NCI-H1105 (cell line): ENCODE measurements at places on chromosomes 7 and 10.

GRCh38 chr7:102860351-102860811, 52.4 kb upstream of the LRRC17 start:
- no peak for DNase-seq

GRCh38 chr10:18216482-18216881, 76.3 kb downstream of the CACNB2 start:
- no peak for DNase-seq

DNA sequence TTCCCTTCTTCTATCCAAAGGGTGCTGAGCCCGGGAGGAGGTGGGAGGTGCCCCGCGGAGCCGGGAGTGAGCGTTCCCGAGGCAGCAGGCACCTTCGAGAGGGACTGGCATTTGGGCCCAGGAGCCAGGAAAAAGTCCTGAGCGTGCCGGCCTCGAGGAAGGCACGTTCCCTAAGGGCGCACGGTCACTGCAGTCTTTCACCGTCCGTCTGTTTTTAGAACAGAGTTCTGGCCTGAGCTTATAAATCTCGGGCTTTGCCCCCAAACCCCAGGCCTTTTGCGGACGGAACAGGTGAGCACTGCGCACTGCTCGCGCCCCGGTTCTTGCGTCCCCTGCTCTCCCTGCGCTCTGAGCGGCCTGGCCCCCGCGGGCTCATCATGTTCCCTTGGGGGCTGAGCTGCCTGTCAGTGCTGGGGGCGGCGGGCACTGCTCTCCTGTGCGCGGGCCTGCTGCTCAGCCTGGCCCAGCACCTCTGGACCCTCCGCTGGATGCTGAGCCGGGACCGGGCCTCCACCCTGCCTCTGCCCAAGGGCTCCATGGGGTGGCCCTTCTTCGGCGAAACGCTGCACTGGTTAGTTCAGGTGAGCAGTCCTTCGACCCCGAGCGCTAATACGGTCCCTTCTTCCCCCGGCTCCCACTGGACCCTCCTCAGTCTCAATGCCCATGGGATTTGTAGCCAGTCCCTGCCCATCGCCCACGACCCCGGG, 442 bp downstream of the CYP26C1 start:
- no peak for DNase-seq

- no peak for DNase-seq
Measured at GRCh38 chr7:32516551-32517100, 21.3 kb downstream of the AVL9 start.

DNA sequence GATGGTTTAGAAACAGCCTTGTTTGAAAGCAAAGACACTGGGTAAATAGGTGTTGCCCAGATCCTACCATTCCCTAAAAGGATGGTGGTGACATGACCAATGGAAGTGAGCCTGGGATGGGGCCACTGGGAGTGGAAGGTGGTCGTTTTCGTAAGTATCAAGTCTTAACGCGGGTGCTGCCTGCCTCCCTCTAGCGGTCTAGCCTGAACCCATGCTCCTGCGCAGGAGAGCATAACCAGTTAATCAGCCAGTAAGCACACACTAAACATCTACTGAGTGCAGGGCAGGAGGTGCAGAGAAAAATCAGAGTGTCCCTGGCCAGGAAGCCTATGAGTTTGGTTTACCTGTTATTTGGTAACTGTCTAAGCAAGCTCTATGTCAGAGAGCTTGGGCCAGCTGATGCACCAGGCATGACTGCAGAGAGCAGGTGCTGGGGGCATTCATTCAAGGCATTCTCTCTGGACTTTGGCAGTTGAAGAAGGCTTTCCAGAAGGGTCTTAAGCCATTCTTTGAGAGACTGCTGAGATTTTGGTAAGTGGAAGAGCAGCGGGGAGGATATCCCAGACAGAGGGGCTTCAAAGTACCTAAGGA, 930 bp downstream of the GARIN1A start:
- DNase-seq: no peak

- no peak for DNase-seq
Measured at GRCh38 chr7:40580776-40581175, 446.0 kb downstream of the SUGCT start.

GRCh38 chr7:6650521-6651011, 13.4 kb downstream of the ZNF316 start:
- DNase-seq: no peak

GRCh38 chr7:40977533-40977932, 725.4 kb downstream of the INHBA start:
- no peak for DNase-seq

DNA sequence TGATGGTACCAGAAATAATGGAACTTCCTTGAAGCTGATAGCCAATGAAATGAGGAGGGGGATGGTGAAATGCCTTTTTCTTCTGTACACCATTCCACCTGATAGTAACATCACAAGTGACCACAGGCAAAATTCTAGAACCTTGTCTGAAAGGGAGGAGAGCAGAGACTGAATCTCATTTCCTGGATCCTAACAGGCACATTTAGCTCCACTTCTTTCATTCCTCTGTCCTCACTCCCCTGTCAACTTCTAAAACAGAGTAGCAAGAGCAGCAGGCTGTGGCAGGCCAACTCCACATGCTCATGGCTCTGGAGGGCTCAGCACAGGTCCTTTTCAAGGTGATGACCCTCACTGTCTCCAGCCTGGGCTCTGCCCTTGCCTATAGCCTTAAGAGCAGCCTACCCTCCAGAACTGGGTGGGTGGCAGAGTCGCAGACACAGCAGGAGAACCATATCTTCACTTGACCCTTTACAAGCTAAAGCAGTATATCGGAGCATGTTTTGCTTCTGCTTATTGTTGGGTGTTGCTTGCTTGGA, at the start of gene LRRC18:
LRRC18 (minus strand) TSS at position 51 of the 536 bp plus-strand sequence. CDS start 25,685 bp downstream, outside the sequence.
- no peak for DNase-seq

DNA sequence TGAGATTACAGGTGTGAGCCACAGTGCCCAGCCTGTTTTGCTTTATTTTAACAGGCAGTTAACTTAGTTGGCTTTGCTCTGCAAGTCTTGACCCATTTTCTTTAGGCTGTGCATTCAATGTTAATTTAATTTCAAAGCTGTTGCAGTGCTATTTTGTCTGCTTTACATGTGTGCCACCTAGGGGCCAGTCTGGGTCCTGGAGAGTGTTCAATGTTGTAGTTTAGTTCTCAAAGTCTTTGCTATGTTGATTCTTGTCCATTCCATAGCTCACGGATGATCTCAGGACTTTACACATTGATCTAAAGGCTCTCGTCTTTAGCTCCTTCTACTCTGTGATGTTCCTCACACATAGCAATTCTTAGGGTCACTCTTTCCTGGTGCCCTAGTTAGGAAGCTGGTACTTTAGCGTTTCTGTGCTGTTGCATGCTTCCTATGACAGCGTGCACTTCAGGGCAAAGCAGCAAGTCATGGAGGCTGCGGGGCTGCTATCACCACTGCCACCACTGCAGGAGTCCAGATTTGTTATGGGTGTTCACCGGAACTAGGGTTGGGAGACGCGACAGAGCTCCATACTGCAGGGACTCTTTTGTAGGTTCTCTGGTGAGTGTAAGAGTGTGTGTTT, 16.4 kb upstream of the ABCA13 start:
- no peak for DNase-seq

DNA sequence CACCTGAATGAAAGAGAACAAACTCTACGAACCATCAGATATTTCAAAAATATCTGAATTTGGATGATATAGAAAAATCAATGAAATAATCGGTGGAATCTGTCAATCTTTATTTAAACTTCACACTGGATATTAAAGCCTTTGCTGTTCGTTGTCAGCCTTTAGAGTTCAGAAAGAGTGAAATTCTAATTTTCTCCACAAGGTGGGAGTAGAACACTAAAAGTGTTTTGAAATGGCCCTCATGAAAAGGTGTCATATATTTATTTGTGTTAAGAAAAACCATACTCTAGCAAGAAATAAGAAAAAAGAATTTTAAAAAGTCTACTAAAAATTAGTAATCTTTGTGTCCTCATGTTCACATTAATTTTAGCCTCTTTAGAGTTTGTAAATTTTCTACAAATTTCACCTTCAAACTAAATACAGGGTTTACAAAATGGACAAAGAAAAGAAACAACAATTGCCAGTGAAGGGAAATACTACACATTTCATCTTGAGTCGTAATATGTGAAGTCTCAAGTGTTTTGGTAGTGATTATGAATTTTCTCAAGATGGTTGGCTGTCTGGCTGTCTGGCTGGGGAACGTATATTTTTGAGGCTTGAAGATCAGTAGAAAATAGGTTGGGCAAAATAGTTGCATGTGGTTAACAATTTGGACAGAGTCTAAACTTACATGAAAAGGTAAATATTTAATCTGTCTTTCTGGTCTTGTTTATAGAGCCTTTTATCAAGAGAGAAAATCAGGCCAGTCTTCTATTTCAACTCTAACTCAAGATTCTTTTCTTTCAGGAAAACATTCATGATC, 43.7 kb downstream of the DNAJB9 start:
- DNase-seq: no peak

- no peak for DNase-seq
Measured at GRCh38 chr10:113529575-113529974, 23.3 kb upstream of the HABP2 start.

- peak; percentile 36 for DNase-seq
Measured at GRCh38 chr7:7922684-7923385, 45.8 kb upstream of the GLCCI1 start.

DNA sequence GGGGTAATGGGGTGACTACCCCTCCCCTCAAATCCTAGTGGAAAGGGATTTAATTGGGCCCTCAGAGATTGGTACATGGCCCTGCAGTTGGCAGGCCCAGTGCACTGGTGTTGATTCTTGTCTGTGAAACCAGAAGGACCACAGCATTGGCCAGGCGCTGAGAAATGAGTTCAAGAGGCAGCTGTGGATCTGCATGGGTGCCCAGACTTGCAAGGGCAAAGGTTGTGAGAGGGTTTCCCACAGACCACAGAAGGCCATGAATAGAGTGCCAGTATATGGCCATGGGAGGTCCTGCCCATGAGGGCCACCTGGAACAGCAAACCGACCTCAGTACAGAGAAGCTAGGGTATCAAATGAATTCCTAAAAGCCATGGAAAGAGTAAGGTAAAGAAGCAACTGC, 32.9 kb downstream of the TMEM168 start:
- no peak for DNase-seq

GRCh38 chr10:90813594-90814365, 44.1 kb downstream of the HTR7 start:
- no peak for DNase-seq
